ENCODE measurements at places on chromosomes 5 and 9.

- no peak for DNase-seq
These were observed 77.5 kb downstream of the HSD17B4 start for GRCh38 chr5:119529811-119530210.

DNA sequence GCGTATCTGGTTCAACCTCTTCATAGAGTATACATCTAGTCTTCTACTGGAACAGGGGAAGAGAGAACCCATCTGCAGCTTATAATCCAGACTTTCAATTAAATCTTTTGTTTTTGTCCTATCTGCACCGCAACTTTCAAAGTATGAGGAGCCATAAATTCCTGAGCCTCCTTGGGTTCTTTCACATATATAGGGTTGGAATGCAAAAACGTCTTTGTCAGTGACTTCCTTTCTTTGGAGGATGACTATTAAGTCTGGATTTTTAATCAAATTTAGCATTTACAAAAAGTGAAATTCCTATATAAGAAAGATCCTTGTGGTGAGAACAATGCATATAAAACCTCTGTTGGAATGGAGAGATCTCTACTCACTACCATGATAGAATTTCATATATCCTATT lies 370.8 kb downstream of the TMEM38B start:
- DNase-seq, result no peak

GRCh38 chr9:4832786-4833579 lies 40.2 kb downstream of the RCL1 start:
- DNase-seq, result peak; percentile 65

- DNase-seq, result no peak
These were observed 247.6 kb downstream of the COX7C start for GRCh38 chr5:86865256-86865785.

- DNase-seq, result no peak
These were observed 728 bp upstream of the SLC1A1 start for GRCh38 chr9:4489562-4489918.

DNA sequence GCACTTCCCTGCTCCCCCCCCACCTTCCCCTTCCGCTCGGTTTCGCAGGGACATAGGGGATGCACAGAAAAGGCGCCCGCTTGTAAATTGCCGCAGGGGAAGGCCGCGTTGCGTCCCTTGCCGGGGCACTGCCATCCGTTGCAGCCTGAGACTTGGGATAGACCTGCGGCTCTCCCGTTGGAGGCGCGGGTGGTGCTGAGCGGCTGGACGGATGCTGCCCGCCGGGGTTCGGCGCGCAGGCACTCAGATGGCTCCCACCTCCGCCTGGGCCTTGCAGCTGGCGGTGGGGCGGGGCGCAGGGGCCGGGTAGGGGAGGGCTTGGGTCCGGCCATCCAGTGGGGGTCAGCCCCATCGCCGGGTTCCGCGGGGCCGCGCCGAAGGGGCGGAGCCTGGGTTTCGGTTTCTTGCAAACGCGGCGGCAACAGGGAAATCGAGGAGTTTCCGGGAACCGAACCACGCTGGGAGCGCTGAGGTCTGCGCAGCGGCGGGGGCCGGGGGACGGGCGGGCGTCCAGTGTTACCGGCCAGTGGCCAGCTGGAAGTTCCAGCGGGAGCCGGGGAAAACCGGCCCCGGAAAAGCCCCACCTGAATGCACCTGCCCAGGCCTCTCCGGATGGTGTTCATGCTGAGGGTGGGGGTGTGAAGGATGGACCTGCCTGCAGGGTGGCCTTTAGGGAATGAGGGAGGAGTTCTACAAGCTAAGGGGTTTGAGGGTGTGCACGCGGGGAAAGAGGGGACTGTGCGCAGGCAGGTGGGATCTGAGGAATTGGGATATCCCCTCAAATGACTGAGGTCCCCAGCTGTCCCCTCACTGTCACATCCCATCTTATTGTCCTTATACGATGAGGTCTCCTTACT lies 6.3 kb upstream of the IRF1 start:
- DNase-seq, result peak; percentile 42

DNA sequence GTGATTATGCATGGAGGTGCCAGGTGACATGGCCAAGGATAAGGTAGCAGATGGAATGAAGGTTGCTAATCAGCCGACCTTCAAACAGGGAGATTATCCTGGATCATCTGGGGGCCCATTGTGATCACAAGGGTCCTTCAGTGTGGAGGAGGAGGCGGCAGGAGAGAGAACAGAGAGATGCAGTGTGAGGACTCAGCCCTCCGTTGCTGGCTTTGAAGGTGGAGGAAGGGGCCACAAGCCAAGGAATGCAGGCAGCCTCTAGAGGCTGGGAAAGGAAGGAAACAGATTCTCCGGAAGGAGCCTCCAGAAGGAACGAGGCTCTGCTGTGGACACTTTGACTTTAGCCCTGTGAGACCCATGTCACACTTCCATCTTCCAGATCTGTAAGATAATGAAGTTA lies 27.4 kb upstream of the EEIG1 start:
- no peak for DNase-seq

GRCh38 chr9:79020276-79020675 lies 551.5 kb upstream of the TLE4 start:
- no peak for DNase-seq

DNA sequence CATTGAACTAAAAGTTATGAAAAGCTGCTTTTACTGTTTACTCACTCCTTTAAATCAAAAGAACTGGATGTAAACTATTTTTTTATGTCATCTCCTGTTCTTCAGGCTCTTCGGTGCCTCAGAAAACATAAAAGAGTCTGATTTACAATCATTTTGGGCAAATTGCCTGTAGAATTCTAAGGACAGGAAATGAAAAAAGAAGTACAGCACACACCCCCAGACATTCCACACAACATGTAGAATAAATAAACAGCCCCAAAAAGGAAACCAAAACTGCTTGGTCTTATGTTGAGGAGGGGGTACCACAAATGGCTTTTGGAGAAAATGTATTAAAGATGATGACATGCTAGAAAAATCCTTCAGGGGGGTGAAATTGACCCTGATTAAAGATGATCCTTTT lies 57.2 kb downstream of the ITGA1 start:
- no peak for DNase-seq

DNA sequence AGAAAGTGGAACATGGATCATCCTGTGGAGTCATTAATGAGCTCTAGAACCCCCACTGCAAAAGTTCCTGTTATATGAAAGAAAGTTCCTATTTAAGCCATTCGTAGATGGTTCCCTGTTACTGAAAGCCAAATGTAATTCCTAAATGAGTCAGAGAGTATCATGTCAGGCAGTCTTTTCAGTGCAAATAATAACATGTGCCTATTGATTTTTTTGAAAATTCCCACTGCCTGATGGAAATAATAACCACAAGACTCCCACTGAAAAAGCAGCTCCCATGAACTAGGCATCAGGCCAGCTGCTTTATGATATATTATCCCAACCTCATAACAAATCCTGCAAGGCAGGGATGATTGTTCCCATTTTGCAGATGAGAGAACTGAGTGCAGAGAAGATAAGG lies 217.2 kb downstream of the DAB2IP start:
- no peak for DNase-seq

GRCh38 chr9:18137815-18138214 lies 336.1 kb upstream of the ADAMTSL1 start:
- no peak for DNase-seq

DNA sequence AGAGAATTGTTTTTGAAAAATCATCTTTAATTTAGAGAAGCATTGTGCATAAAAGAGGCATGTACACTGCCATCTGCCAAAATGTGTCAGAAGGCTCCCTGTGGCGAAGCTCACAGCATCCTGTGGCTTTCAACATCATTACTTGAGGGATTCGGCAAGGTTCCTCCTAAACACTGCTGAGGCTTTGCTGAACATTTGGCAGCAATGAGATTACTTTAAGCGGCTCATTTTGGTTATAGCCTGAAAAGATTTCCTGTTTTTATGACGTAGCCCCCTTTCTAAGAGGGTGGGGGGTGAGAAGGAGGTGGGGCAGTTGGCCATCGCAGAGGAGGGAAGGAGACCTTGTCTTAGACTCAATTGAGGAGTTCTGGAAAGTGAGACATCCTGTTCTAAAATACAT lies 469.4 kb downstream of the RASEF start:
- no peak for DNase-seq

DNA sequence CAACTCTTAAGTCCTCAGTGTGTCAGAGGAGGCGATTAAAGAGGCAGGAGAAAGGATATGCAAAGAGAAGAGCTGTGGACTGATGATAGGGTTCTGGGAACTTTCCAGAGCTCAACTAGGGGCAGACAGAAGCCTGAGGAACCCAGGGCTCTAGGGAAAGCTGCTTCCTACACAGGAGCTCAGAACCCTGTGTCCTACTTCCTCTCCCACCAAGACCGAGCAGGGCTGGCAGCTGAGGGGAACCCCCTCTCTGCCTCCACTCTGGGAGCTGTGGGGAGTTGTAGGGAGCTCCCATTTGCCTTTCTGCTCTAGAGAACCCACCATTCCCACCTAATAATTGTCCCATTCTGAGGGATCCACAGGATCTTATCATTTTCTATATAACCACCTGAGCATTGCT lies 674.3 kb downstream of the ACTL7B start:
- no peak for DNase-seq

- no peak for DNase-seq
These were observed 75.1 kb downstream of the MRPS27 start for GRCh38 chr5:72244862-72245371.

DNA sequence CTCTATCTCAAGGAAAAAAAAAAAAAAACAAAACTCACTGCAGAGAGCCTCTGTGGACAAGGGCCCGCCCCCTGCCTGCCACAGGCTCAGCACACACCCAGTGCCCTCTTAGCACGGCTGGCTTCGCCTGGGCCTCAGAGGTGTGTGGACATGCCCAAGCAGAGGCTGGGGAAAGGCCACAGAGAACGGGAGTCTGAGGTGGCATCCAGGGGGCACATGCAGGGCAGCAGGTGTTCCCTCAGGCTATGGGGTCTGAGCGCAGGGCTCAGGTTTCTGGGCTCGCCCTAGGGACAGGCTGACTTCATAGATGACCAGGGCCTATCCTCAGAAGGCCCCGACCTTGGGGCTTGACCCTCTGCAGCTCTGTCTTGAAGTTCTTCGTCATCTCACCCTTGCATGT lies 138.7 kb downstream of the ZNF354C start:
- DNase-seq, result no peak

DNA sequence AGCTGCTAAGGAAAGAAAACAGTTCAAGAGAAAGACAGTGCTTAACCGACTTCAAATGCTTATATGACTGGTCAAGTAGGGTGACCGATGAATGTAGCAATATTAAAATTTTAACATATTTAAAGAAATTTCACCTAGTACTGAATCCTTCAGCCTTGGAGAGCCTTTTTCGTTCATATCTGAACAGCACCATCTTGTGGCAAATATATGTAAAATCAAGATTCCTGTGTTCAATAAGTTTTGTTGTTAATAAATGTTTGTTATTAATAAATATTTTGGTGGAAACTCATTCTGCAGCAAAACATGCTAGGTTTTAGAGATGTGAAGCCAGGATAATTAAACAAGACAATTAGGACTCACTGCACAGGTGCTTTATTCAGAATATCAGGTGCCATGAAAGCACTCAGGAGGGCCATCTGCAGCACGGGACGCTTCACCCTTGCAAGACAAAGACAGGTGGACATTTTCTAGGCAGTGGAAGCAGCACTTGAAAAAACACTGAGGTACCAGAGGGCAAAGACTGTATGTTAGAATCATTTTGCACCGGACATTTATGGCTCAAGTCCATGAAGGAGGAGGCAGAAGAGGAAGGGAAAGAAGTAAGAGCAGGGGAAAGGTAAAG lies 15.6 kb downstream of the TICAM2 start:
- DNase-seq, result no peak

DNA sequence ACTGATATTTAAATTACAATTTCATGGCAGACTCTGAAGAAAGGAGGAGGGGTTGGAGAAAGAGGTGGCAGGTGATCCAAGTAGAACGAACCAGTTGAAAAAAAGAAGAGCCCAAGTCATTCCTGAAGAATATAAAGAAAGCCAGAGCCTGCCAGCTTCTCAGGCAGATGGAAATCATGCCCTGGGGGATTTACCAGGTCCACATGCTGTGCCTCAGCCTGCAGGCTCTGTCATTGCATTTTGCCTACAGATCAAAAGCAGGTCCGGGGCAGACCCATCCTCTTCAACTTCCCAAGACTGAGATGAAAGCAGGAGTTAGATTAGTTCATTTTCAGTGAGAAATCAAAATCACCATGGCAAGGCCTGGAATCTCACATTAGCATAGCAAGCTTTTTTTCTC lies 48.5 kb downstream of the GDNF start:
- DNase-seq, result no peak

- DNase-seq, result no peak
These were observed 41.1 kb downstream of the LURAP1L start for GRCh38 chr9:12815888-12816287.

GRCh38 chr9:121138561-121138960 lies 63.1 kb downstream of the RAB14 start:
- DNase-seq, result no peak

- DNase-seq, result no peak
These were observed 29.5 kb downstream of the ZFYVE16 start for GRCh38 chr5:80437326-80437725.

DNA sequence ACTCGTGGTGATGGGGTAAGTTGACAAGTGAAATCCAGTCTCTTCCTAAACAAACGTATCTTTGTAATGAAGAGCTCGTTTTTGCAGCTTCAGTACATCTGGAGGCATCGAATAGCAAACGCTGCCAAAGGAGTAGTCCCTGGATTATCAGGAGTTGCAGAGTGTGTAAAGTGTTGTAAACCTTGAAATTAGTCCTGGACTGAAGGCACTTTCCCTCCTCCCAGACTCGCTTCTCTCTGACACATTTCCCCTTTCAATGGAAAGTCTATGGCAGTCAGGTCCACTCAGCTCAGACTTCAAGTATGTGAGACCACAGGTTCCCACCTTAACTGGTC lies 1.5 kb upstream of the PBX3 start:
- DNase-seq, result no peak

DNA sequence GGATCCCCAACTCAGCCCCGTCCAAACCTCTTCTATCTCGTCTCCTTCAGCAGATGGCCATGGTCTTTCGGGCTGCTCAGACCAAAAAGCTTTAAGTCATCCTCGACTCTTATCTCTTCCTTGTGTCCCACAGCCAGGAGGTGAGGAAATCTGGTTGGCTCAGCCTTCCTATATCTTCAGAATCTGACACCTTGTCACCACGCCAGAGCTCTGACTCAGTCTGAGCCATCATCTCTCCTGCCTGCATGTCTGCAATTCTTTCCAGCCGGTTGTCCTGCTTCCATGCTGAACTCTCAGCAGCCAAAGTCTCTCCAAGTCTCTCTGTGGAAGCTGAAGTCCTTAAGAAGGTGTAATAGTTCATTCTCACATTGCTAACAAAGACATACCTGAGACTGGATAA lies 419.3 kb upstream of the ADAMTS16 start:
- no peak for DNase-seq

- peak; percentile 95 for DNase-seq
These were observed 28.8 kb downstream of the SPOCK1 start for GRCh38 chr5:137470111-137470920.

GRCh38 chr5:60483050-60483449 lies 216.9 kb downstream of the DEPDC1B start:
- no peak for DNase-seq

DNA sequence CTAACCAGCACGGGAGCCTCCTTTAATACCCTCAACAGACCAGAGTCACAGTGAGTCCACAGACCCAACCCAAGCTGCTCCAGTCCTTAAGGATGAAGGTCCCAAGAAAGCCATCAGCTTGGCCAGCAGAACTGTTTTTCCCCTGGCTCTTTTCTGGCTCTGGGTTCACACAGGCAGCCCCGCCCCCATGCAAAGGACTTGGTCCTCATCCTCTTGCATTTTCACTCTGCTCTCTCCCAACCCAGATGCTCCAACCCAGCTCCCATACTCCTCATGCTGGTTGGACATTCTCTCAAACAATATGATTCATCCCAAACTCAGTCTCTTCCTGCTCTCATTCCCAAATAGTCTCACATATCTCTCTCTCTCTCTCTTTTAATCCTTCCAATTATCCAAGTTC lies 74.2 kb upstream of the SPOCK1 start:
- DNase-seq, result no peak

GRCh38 chr5:52760695-52761366 lies 26.9 kb upstream of the ITGA1 start:
- DNase-seq, result no peak

All from amniotic stem cell (primary cell).